ENCODE measurements at places on chromosomes 4 and X. TPM values are rescaled to one million over a fixed set of nuclear protein-coding genes. Genes with fewer than 3 reads are reported as not detected.

Gene MAGEA10
- total RNA-seq = not detected

Gene AR
- total RNA-seq = 7.3 TPM

DNA sequence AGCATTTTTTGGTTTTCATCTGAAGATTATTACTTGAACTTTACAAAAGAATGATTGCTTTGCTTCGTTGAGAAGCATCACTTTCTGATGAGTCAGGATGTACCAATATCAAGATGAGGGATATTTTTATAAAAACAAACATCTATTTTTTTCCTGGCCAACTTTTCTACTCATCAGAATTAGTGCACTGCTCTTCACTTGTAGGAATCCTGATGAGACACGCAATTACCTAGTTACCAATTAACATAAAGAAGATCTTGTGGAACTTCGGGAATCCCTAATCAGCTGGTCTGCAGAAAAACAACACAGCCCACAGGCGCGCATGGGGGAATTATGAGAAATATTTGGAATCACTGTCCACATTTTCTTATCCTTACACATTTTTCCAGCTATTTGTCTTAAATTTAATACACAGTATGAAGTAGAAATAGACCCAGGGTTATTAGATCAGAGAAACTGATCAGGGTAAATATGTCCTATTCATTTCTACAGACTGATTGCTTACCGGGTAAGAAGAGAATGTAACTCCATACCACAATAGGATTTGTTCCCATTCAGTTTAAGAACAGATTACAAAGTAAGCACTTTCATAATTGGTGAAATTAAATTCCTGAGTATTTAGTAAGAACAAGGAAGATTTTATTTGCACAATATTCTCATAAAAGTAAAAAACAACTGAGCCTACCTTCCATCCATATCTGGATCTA is 50.9 kb downstream of the MFAP3L start:
- DNase-seq = no peak
- no peaks in the 10 kb centered on the region for H3K27me3 ChIP-seq
- H3K36me3 ChIP-seq = no peaks in the 10 kb centered on the region

DNA sequence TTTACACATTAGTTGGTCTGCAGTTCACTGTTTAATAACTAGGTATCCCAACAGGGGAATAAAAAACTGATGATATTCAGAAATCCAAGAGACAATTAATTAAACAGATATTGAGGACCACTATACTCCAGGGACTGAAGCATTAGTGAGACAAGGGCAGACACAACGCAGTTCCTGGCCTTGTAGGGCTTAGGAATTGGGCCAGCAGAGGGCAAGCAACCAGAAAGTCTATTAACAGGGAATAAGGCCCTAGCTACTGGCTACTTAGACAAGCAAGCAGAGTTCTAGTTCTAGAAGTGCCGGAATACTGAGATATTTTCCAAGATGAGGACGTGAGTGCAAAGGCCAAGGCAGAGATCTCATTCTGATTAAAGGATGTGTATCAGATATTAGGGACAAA is 58.6 kb upstream of the ADGRA3 start:
- peaks cover 9% of the 10 kb centered on the region for H3K4me1 ChIP-seq
- H3K27me3 ChIP-seq = no peaks in the 10 kb centered on the region
- no peaks in the 10 kb centered on the region for H3K36me3 ChIP-seq
- DNase-seq = no peak
- H3K27ac ChIP-seq = no peak overlapping the region
- no peak overlapping the region for H3K4me3 ChIP-seq

DNA sequence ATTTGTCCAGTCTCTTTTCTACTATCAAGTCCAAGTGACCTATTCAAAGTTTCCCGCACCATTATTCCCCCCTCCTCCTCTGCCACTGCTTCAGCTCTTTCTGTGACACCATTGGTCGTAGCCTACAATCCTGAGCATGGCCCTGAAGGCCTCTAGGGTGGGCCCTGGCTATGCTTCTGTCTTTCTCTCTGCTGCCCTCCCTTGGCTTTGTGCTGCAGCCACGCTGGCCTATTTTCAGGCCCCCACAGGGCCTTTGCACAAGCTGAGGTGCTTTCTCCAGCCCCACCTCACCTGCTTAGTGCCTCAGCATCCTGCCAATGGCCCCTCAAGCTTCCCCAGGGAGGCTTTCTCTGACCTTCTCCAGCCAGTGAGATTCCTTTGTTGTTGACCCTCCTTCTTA is 156.5 kb downstream of the NHS start:
- H3K27ac ChIP-seq = no peak overlapping the region
- H3K4me3 ChIP-seq = no peak overlapping the region
- no peaks in the 10 kb centered on the region for H3K27me3 ChIP-seq
- DNase-seq = no peak
- H3K4me1 ChIP-seq = no peaks in the 10 kb centered on the region

GRCh38 chr4:185576962-185577950 is 41.9 kb upstream of the PDLIM3 start:
- DNase-seq = no peak
- H3K27ac ChIP-seq = peak overlapping the region; percentile 92
- no peaks in the 10 kb centered on the region for H3K36me3 ChIP-seq

GRCh38 chr4:25870081-25870480 is 7.3 kb upstream of the SEL1L3 start:
- no peaks in the 10 kb centered on the region for H3K27me3 ChIP-seq
- no peak overlapping the region for H3K4me3 ChIP-seq
- H3K4me1 ChIP-seq = no peaks in the 10 kb centered on the region
- H3K27ac ChIP-seq = no peak overlapping the region

DNA sequence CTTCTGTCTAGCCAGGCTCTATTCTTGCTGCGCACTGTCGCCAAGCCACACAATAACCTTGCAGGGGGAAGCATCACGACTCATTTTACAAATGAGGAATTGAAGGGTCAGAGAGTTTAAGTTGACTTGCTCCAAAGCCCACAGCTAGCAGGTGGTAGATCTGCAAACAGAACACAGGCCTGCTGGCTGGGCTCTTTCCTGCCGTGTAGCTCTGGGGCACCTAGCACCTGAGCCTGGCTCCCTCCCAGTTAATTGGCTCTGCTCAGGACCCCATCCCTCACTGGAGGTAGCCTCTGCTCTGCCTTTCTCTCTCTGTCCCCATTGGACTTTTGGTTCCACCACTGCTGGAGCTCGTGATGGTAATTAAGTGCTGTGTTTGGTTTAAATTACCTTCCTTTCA is 98.5 kb downstream of the NSUN7 start:
- no peak overlapping the region for H3K4me3 ChIP-seq
- peaks cover 26% of the 10 kb centered on the region for H3K4me1 ChIP-seq
- DNase-seq = no peak
- H3K27me3 ChIP-seq = no peaks in the 10 kb centered on the region
- no peak overlapping the region for H3K27ac ChIP-seq

- no peaks in the 10 kb centered on the region for H3K4me1 ChIP-seq
- H3K36me3 ChIP-seq = no peaks in the 10 kb centered on the region
- H3K4me3 ChIP-seq = no peak overlapping the region
- DNase-seq = peak; percentile 8
- H3K27me3 ChIP-seq = no peaks in the 10 kb centered on the region
- H3K27ac ChIP-seq = no peak overlapping the region
Observed at GRCh38 chr4:1371176-1372165, 24.5 kb downstream of the UVSSA start.

DNA sequence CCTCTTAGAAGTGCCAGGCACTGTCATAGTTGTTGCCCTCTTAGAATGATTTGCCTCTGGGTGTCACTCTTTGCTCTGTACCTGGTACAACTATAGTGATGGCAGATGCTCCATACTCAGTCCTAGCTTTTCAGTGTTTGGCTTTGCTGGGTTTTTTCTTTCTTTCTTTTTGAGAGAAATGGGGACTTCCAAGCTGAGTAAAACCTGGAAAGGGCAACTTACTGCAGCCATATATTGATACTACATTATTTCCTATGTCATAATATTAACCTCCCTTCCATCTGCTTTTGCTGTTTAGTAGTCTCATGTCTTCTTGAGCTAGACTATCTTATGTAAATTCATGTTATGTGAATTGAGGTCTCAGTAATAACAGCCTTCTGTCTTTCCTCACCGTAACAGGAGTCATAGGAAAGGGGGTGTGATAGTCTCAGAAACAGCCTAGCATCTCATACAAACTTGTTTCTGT is 49.0 kb downstream of the NIPAL1 start:
- no peak overlapping the region for H3K27ac ChIP-seq
- no peak overlapping the region for H3K4me3 ChIP-seq
- H3K27me3 ChIP-seq = no peaks in the 10 kb centered on the region
- H3K4me1 ChIP-seq = no peaks in the 10 kb centered on the region

Gene GABRE
- total RNA-seq = 4.8 TPM

Gene PAGE2
- not detected for total RNA-seq

Gene NPY2R
- not detected for total RNA-seq

DNA sequence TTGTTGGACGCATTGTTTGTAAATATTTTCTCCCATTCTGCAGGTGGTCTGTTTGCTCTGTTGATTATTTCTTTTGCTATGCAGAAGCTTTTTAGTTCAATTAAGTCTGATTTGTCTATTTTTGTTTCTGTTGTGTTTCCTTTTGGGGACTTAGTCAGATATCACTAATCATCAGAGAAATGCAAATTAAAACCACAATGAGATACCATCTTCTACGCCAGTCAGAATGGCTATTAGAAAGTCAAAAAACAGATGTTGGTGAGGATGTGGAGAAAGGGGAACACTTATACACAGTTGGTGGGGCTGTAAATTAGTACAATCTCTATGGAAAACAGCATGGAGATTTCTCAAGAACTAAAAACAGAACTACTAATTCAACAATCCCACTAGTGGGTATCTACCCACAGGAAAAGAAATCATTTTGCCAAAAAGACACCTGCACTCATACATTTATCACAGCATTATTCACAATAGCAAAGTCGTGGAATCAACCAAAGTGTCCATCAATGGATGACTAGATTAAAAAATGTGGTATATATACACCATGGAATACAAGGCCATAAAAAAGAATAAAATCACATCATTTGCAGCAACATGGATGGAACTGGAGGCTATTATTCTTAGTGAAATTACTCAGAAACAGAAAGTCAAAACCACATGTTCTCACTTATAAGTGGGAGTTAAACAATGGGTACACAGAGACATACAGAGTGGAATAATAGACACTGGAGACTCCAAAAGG is 8.1 kb downstream of the COQ2 start:
- no peaks in the 10 kb centered on the region for H3K27me3 ChIP-seq
- peaks cover 6% of the 10 kb centered on the region for H3K4me1 ChIP-seq
- H3K27ac ChIP-seq = no peak overlapping the region
- DNase-seq = no peak
- H3K36me3 ChIP-seq = no peaks in the 10 kb centered on the region

Gene TADA2B
- 70.2 TPM for total RNA-seq

Gene NRK
- total RNA-seq = not detected

GRCh38 chrX:38458071-38458470 is 103.3 kb upstream of the TSPAN7 start:
- no peak overlapping the region for H3K27ac ChIP-seq
- DNase-seq = no peak
- no peak overlapping the region for H3K4me3 ChIP-seq
- no peaks in the 10 kb centered on the region for H3K36me3 ChIP-seq

- no peaks in the 10 kb centered on the region for H3K4me1 ChIP-seq
- H3K36me3 ChIP-seq = no peaks in the 10 kb centered on the region
- peak overlapping the region; percentile 34 for H3K4me3 ChIP-seq
- no peaks in the 10 kb centered on the region for H3K27me3 ChIP-seq
Observed at GRCh38 chrX:81202456-81202819, 536 bp downstream of the SH3BGRL start.

DNA sequence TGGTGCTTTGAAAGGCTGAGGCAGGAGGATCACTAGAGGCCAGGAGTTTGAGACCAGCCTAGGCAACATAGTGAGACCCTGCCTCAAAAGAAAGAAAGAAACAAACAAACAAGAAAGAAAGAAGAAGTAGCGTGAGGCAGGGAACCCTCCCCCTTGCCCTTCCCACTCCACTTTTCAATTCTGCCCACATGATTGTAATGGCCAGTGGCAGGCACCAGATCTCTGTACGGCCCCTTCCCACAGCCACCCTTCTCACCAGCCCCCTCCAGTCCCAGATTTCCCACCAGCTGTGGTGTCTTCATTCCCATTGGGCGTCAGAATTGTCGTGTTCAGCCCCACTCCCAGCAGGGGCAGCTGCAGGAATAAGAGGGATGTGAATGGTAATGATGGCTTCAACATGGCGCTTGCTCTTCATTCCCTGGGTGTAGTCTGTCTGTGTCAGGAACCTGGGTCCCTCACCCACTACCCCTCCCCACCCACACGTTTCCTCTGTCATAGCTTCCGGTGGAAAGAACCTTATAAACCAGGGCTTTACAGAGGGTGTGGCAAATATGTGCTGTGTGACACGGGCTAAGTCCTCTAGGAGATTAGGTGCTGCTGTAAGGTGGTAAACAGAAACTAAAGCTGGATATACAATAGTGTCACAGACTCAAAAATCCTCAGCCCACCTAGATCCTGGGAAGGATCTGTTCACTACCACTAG is at the start of gene IL2RG:
Gene IL2RG (minus strand): TSS at position 437 of the 703 bp plus-strand sequence. CDS start 38 bp downstream, at position 399.
- no peaks in the 10 kb centered on the region for H3K36me3 ChIP-seq
- no peaks in the 10 kb centered on the region for H3K27me3 ChIP-seq

- no peaks in the 10 kb centered on the region for H3K4me1 ChIP-seq
- no peaks in the 10 kb centered on the region for H3K36me3 ChIP-seq
- no peak for DNase-seq
- no peaks in the 10 kb centered on the region for H3K27me3 ChIP-seq
Observed at GRCh38 chr4:67201334-67201733, 344.0 kb downstream of the CENPC start.

Gene NAP1L5
- total RNA-seq = 0.20 TPM

- no peaks in the 10 kb centered on the region for H3K4me1 ChIP-seq
- no peaks in the 10 kb centered on the region for H3K36me3 ChIP-seq
- peak overlapping the region; percentile 53 for H3K4me3 ChIP-seq
- H3K27ac ChIP-seq = peak overlapping the region; percentile 51
- H3K27me3 ChIP-seq = no peaks in the 10 kb centered on the region
Observed at GRCh38 chrX:40266490-40267333, 169.0 kb upstream of the BCOR start.

DNA sequence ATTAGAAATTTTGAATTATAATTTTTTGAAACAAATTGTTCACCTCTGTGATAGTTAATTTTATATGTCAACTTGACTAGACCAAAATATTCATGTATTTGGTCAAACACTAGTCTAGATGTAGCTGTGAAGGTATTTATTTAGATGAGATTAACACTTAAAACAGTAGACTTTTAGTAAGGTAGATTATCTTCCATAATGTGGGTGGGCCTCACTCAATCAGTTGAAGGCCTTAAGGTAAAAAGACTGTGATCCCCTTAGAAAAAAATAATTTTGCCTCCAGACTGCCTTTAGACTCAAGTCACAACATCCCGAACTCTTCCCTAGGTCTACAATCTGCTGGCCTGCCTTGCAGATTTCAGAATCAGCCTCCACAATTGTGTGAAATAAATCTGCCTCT is 177.3 kb upstream of the PABPC5 start:
- no peaks in the 10 kb centered on the region for H3K27me3 ChIP-seq
- no peak overlapping the region for H3K4me3 ChIP-seq
- DNase-seq = no peak
- no peaks in the 10 kb centered on the region for H3K4me1 ChIP-seq
- H3K36me3 ChIP-seq = no peaks in the 10 kb centered on the region
- H3K27ac ChIP-seq = no peak overlapping the region

GRCh38 chr4:8770518-8771257 is 101.0 kb downstream of the HMX1 start:
- H3K27ac ChIP-seq = no peak overlapping the region
- H3K36me3 ChIP-seq = no peaks in the 10 kb centered on the region
- no peaks in the 10 kb centered on the region for H3K4me1 ChIP-seq
- no peak for DNase-seq

Gene ANXA5
- 73.3 TPM for total RNA-seq
